ENCODE measurements at places on chromosomes 13 and 19.
A peak's percentile ranks its signal among the peaks of the same experiment; 100 is the strongest.

DNA sequence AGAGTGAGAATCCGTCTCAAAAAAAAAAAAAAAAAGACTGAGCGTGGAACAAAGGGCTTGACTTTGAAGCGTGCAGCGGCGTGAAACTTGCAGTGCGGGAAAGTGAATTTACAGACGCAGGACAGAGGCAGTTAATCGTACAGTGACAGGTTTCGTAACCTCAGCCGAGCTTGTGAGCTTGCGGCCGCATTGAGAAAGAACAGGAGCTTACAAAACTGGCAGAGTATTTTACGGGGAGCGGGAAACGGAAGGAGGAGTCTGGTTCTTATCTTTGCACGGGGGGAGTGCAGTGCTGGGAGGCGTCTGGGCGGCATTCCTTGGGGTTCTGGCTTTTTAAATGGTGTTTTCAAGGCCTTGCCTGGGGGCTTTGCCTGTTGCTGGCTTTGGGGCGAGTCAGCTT lies 6.0 kb upstream of the BSG start:
- DNase-seq = no peak

- DNase-seq = no peak
These were observed 17.1 kb downstream of the UCHL3 start for GRCh38 chr13:75566658-75567057.

GRCh38 chr13:95494082-95494681 lies 58.3 kb upstream of the CLDN10 start:
- no peak for DNase-seq

GRCh38 chr19:40596608-40597328 lies 4.4 kb upstream of the LTBP4 start:
- no peak for DNase-seq

DNA sequence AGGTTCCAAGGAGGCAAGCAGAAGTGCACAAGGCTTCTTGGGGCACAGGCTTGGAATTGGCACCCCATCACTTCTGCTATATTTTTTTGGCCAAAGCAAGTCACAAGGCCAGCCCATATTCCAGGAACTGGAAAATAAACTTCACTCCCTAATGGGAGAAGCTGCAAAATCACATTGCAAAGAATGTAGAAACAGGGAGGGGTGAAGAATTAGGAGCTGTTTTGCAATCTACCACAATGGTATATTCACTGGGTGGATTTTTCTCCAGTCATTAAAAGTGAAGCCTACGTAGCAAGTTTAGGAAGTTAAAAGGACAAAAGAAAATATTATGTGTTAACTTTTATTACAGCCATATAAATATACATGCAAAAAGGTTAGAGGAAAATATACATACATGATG lies 464.8 kb downstream of the COG6 start:
- no peak for DNase-seq

DNA sequence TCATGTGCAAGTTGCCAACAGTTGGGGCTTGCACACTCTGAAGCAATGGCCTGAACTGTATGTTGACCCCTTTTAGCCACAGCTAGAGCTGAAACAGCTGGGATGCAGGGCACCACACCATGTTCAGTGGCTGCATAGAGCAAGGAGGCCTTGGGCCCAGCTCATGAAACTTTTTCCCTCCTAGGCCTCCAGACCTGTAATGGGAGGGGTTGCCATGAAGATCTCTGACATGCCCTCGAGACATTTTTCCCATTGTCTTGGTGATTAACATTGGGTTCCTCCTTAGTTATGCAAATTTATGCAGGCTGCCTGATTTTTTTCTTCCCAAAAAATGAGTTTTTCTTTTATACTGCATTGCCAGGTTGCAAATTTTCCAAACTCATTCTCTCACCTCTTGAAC lies 165.1 kb upstream of the PRR20A start:
- no peak for DNase-seq

- DNase-seq = no peak
These were observed 750 bp downstream of the RAB20 start for GRCh38 chr13:110560601-110561343.

- no peak for DNase-seq
These were observed 198.2 kb downstream of the SLC7A1 start for GRCh38 chr13:29397265-29397664.

- no peak for DNase-seq
These were observed 25.2 kb downstream of the ACTL9 start for GRCh38 chr19:8673276-8673891.

DNA sequence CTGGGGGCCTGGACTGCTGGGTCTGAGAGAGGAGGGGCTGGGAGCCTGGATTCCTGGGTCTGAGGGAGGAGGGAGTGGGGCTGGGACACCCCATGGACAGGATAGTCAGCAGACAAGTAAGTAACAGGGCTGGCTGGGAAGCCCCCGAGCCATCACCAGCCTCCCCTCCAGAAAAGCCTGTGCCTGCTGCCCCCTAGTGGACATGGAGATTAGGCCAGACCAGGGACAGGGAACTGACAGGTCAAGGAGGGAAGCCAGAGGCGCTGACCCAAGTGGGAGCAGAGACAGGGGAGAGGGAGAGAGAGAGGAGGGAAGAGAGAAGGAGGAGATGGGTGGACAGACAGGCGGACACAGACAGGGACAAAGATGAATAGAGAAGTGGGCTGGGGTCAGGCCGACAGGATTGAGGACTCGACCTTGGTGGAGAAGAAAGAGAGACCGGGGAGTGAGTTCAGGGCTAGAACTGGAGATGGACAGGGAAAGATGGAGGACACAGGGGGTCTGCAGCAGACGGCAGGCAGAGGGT lies 6.7 kb upstream of the ERFL start:
- DNase-seq = peak; percentile 64

- no peak for DNase-seq
These were observed 308.2 kb downstream of the ATP8A2 start for GRCh38 chr13:25679936-25680335.

- DNase-seq = no peak
These were observed 1615.4 kb downstream of the EFNB2 start for GRCh38 chr13:104920091-104920490.

- DNase-seq = no peak
These were observed 3.6 kb downstream of the ONECUT3 start for GRCh38 chr19:1756705-1757465.

GRCh38 chr13:28533441-28534166 lies 38.7 kb upstream of the FLT1 start:
- DNase-seq = no peak

GRCh38 chr13:78060966-78061365 lies 142.3 kb upstream of the EDNRB start:
- no peak for DNase-seq

- no peak for DNase-seq
These were observed 143.3 kb upstream of the MYO16 start for GRCh38 chr13:108486096-108486495.

- no peak for DNase-seq
These were observed 33.3 kb upstream of the MUC16 start for GRCh38 chr19:9043524-9043923.

DNA sequence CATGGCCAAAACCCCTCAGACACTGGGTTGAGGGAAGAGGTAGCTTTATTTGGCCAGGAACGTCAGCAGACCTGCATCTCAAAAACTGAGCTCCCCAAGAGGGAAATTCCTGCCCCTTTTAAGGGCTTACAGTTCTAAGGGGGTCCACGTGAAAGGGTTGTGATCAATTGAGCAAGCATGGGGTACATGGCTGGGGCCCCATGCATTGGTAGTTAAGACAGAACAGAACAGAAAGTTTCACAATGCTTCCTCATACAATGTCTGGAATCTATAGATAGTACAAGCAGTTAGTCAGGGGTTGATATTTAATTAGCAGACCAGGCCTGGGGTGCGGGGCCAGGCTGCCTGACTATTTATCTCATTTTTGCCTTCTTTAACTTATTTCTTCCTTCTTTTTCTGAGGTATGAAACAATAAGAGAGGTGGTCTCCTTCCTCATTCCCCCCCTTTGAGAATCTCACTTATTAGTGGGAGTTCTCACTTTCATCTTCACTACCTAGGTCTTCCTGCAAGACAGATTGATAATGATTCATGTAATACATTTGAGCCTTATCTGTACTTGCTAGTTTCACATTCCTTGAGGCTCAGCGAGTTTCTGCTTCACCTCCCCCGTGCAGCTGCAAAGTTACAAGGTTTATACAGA lies 84.8 kb downstream of the SLC25A15 start:
- no peak for DNase-seq

DNA sequence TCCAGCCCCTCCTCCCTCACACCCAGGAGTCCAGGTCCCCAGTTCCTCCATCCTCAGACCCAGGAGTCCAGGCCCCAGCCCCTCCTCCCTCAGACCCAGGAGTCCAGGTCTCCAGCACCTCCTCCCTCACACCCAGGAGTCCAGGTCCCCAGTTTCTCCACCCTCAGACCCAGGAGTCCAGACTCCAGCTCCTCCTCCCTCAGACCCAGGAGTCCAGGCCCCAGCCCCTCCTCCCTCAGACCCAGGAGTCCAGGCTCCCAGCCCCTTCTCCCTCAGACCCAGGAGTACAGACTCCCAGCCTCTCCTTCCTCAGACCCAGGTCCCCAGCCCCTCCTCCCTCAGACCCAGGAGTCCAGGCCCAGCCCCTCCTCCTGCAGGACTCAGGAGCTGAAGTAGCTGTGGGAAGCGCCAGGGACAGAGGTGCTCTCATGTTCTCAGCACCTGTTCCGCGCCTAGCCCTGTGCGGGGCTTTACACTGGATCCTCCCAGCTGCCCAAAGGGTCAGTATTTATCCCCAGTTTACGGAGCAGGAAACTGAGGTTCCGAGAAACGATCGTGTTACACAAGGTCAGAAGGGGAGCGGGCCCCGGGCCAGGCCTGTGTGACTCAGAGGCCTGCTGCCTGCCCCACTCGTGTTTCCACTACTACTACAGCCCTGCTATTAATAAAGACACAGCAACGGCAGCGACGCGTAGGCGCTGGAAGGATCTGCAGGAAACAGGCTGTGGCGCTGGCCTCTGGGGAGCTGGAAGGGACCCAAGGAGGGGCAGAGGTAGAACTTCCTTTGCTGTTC lies 1.7 kb upstream of the SBK3 start:
- DNase-seq = no peak

GRCh38 chr19:45653634-45654033 lies 14.4 kb upstream of the GIPR start:
- DNase-seq = no peak

DNA sequence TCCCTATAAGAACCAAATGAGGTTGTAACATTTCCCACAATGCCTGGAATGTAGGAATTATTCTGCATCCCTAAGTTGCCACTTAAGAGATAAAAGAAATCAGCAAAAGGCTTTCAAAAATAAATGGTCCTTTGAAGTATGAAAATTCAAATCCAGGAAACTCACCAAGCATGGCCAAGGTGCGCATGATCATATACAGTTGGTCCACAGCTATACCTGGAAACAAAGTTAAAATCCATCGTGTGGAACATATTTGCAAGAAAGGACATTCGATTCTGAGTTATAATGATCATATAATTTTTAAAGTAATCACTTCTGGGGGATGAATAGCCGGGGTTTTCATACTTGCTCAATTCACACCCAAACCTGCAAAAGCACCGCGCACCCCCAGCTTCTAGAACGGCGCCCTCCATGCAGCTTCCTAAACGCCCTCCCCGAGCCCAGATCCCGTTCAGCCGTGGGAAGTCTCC lies 525 bp downstream of the CARS2 start:
- no peak for DNase-seq

DNA sequence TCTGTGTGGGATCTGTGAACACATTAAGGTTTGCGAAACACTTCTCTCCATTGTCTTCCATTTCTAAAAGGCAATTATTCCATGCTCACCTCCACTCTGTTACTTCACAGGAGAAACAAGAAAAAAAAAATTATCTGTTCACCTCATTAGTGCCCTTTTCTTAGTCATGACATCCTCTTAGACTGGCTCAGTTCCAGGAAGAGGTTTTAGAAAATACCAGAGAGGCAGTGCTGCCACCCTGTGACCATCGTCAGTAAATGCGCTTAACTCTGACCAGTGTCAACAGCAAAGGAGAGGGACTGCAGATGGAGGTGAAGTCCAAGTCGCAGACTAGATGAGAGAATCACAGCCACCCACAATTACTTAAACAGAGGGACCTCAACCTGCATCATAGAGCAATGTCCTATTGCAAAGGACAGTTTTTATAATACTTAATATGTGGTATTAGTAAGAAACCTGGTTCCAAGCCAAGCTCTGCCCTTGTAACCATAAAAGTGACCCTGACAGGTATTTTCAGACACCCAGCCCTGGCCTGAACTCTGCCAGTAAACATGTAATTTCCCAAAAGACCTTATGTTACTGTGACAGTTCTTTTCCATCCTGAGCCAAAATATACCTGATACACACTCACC lies 19.4 kb downstream of the CEACAM21 start:
- peak; percentile 60 for DNase-seq

- no peak for DNase-seq
These were observed 880 bp upstream of the ZNF723 start for GRCh38 chr19:22831211-22831610.

- no peak for DNase-seq
These were observed 297.0 kb upstream of the PCDH20 start for GRCh38 chr13:61712621-61713020.

GRCh38 chr13:99228737-99229691 lies 28.4 kb downstream of the UBAC2 start:
- no peak for DNase-seq

DNA sequence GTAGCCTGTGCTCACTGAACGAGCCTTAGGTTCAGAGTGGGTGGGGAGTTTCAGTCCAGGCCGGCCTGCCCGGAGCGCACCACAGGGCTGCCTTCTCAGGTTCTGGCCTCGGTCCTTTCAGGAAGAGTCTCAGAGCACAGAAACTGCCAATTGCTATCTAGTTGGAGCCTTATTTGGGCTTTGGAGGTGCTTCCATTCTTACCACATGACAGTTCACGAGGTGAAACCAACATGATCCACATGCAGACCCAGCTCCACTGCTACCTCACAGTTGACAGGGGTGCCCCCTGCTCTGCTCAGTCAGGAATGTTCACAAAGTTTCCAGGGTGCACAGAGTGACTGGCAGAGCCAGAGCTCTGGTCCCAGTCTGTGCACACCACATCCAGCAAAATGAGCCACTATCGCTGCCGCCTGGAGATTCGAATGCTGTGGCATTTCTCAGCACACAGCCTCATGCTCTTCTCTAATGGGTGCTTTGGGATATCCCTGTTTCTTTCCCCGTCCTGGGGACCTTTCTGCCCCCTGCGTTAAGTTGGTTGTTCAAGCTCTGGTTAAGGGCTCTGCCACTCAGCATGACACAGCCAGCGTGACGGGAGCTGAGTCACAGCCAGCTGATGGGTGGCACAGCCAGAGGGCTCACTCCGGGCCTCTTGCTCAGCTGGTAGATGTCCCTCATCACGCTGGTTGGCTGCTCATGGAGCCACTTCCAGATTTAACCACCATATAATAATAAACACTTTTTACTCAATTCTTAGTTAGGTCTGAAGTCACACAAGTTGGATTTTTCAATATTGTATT lies 7.5 kb upstream of the SACS start:
- DNase-seq = no peak

DNA sequence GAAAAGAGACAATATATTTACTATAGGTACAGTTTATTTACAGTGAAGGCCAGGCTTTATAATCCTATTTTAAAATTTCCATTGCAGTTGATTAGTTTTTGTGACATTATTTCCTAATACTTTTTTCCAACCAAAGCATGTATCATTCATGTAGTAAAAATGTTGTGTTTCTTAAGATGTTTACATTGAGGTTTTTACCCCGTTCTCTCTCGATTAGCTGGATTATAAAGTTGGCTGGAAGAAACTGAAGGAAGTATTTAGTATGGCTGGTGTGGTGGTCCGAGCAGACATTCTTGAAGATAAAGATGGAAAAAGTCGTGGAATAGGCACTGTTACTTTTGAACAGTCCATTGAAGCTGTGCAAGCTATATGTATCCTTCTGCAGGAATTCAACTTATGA lies 21.2 kb downstream of the HNRNPM start:
- no peak for DNase-seq

- no peak for DNase-seq
These were observed 16.0 kb downstream of the SMAD9 start for GRCh38 chr13:36903925-36904595.

GRCh38 chr13:46861959-46862358 lies 34.9 kb downstream of the HTR2A start:
- no peak for DNase-seq

Data from stimulated activated CD8-positive, alpha-beta memory T cell treated with anti-CD3 and anti-CD28 coated beads, Interleukin-7, amount 100 ng/mL, for 4 hours (primary cell).